DMS 273 treated with DMSO at 0.1 percent for 48 hours (cell line): ENCODE measurements at places on chromosomes 2 and 18.

DNA sequence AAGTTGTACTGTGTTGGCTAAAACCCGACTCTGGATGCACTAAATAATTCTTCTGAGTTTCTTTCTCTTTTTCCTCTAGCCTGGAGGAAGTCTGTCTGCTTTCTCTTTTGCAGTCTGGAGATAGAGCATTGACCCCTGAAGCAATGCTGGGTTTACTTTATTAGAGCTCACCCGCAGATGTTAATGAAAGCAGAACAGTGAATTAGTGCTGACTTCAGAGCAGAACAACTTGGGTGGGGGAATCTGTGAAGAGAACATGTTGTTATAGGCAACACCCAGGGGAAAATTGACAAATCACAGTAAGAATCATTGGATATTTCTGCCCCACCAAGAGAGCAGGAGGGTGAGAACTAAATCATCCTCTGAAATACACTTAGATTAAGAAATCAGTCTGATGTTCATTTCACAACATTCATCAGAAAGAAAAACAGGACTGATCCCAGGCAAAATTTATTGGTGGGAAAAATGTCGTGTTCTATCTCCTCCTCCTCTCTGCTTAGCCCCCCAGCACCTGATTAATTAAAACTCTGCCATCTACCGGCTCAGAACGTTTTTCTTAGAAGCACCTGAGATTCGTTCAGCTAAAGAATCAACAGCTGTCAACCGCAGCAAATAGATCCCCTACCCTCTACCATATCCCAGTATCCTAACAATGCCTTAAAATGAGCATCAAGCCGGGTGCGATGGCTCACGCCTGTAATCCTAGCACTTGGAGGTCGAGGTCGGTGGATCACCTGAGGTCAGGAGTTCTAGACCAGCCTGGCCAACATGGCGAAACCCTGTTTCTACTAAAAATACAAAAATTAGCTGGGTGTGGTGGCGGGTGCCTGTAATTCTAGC lies 165.1 kb downstream of the FMNL2 start:
- no peak for DNase-seq

DNA sequence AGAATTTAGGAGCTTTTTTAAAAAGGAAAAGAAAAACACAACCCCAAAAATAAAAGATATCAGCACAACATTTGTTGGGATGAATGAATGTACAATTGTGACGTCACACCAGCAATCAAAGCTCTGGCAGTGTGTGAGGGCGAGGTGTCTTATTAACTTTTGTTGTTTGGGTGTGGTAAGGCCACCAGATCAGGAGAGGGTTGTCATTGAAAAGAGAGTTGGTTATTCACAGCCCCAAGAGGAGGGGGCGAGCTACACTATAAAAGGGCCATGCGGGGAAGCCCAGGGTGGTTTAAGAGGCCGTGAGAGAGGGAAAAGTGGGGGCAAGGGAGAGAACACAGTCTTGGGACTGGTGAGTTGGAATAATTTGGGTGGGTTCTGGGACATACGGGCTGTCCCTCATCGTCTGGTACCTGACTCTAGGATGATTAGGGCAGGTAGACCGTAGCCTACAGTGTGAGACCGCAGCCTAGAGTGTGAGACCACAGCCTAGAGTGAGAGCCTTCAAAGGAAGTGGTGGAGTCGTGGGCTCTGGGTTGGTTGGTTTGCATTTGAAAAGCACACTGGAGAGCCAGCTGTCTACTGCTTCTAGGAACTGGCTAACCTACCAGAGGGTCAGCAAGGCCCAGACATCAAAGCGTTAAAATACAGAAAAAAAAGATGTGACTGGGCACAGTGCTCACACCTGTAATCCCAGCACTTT lies 128.4 kb downstream of the INO80D start:
- no peak for DNase-seq

GRCh38 chr18:62073461-62074281 lies 113.2 kb downstream of the PIGN start:
- DNase-seq = no peak

DNA sequence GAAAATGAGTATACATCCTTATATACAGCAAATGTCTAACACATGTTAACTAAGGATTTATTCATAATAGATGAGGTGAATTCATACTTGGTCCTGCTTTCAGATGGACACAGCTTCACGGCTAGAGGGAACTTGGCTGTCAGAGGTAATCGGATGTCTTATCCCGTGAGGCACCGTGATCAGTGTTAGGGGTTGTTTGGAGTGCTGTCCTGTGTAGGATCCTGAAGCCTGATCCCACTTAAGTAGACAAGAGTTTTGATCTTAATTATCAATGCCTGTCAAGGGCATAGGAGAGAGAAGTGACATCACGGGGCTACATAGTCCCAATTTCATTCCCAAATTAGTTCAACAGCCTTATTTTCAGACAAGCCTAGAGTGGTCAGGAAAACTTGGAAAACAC lies 204.6 kb downstream of the RNF144A start:
- no peak for DNase-seq

DNA sequence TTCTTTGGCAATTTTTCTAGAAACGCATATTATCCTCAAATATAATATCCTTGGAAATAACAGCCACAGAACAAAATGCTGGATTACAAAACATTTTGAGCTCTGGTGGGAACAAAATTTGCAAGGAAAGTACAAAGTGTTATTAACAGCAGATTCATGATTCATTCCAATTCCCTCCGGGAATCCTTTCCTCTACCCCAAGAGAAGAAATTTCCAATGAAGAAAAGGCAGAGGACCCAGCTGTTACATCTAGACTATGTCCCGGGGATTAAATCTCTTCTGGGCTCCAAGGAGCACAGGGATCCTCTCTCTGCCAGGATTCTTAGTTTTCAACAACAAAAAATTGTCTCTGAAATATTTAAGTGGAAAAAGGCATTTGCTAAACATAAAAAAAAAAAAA lies 51.6 kb upstream of the TMEFF2 start:
- DNase-seq = no peak

- DNase-seq = no peak
Measured at GRCh38 chr2:48600204-48600813, 17.3 kb upstream of the GTF2A1L start.

GRCh38 chr2:133405252-133405651 lies 163.0 kb downstream of the NCKAP5 start:
- no peak for DNase-seq
